ENCODE measurements at places on chromosomes 16 and 17.

GRCh38 chr16:5386989-5387388 is 289.4 kb upstream of the EEF2KMT start:
- DNase-seq: no peak

GRCh38 chr17:77862890-77863813 is 95.4 kb upstream of the TNRC6C start:
- DNase-seq: no peak

GRCh38 chr17:79614248-79614647 is 3.4 kb upstream of the RBFOX3 start:
- no peak for DNase-seq

DNA sequence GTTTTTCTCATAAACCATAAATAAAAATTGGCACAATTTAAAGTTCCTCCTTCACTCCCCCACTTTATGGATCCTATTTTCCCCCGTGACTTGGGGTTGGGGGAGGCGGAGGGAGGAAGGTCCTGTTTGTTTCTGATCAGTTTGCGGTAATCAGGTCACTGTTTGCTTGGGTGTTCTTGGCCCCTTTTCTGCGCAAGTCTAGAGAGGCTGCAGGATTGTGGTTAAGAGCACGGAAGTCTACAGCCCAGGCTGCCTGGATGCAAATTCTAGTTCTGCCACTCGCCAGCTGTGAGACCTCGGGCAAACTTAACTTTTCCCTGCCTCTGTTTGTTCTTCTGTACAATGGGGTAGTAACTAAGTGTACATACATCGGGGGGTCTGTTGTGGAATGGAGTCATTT is 12.1 kb downstream of the ATP2C2 start:
- no peak for DNase-seq

DNA sequence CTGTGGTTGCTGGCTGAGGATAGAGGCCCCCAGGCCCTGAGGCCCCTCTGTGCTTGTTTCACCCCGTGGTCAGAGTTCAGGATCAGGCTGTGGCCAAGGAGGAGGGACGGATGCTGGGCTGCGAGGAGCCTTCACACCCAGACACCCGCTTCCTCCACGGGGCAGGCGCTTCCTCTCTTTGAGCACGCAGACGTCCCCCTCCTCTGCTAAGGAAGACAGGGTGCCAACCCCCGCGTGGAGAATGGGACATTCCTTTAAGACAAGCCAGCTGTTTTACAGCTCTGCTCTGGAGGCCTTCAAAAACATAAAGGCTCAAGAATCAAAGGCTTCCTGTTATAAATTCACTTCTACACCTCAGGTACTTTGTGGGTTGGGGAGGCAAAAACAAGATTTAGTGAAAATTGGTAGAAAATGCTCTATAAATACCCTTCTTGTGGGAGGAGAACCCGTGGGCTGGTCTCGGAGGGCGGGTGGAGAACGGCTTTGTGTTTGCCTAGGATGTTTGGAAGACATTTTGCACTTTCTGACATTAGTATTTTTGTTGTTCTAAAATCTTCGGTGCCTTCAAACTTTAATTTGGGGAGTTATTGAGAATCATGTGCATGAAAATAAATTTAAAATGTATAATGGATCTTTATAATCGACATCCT is 60.8 kb upstream of the FOXF1 start:
- no peak for DNase-seq

- no peak for DNase-seq
Measured at GRCh38 chr17:82980632-82981031, 98.8 kb upstream of the METRNL start.

- DNase-seq: no peak
Measured at GRCh38 chr16:83701494-83701893, 106.3 kb upstream of the HSBP1 start.

DNA sequence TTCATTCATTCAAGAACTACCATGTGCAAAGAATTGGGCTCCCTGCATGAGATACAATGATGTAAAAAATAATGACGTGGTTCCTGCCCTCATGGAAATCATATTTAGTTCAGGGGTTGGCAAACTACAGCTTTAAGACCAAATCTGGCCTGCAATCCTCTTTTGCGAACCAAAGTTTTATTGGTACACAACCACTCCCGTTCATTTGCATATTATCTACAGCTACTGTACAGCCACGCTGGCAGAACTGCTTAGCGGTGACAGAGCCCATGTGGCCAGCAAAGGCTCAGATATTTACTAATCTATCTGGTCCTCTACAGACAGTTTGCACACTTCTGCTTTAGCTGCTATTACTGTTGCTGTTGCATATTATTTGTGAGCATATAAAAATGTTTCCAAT is 167.7 kb downstream of the XYLT1 start:
- DNase-seq: no peak

GRCh38 chr17:3621146-3621720 is 12.0 kb upstream of the TRPV1 start:
- no peak for DNase-seq

DNA sequence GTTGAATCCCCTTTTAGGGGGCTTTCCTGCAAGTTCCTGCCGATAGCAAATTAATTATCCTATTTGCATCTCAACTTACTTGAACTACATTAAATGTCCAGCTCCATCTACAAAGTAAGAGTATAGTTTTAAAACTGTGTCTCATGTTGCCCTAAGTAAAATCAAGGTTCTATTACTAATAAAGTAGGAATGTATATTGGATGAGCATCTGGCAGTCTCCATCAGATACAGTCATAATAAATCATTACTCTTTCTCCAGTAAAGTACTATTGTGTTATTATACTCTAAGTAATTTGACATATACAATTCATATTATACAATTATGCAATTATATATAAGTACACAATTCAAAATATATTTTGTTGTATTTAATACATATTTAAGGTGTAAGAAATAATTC is 249.3 kb downstream of the CEP112 start:
- no peak for DNase-seq

- DNase-seq: no peak
Measured at GRCh38 chr16:88929091-88929445, 47.9 kb downstream of the CBFA2T3 start.

- peak; percentile 56 for DNase-seq
Measured at GRCh38 chr17:6420173-6420641, 14.7 kb downstream of the AIPL1 start.

DNA sequence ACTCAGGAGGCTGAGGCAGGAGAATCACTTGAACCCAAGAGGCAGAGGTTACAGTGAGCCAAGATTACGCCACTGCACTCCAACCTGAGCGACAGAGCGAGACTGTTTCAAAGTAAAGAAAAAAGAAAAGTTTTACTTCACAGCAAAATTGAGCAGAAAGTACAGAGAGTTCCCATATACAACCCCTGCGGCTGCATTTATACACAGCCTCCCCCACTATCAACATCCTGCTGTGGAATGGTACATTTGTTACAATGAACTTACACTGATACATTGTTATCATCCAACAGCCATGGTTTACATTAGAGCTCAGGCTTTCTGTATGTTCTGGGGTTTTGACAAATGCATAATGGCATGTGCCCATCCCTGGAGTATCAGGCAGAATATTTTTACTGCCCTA is 2.6 kb upstream of the MTHFSD start:
- DNase-seq: no peak

- DNase-seq: no peak
Measured at GRCh38 chr17:68624381-68624780, 23.2 kb upstream of the FAM20A start.

DNA sequence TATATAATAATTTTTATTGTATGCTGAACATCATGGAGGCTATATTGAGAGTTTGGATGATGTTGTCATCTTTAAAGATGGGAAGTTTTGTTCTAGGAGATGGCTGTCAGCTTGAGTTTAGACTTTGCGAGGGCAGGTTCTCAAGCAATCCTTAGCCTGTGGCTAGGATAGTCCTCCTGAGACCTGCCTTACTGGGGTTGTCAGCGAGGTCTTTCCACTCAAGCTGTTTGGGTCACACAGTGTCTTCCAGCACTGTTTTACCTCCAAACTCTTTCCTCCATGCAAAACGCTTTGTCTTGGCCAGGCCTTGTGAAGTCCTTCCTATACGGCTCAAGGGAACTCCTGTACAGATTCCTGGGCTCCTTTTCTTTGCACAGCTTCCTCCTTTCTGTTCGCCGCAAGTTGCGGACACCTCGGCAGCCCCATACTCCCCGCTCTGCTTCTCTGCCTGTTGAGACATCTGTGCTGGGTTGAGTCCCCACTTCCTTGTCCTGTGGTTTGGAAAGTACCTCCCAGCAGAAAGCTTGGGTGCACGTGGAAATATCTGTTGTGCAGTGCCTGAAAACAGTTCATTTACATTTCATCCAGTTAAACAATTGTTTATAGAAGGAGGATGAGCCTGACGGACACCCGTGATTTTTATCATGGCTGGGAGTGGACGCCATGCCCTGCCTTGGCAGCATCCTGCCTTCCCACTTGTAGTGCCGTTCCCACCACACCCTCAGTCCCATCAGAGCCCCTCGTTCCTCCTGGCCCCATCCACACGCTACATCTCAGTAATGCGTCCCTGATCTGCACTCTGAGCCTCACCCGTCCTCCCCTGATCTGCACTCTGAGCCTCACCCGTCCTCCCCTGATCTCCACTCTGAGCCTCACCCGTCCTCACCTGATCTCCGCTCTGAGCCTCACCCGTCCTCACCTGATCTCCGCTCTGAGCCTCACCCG is 55.0 kb upstream of the CBFA2T3 start:
- no peak for DNase-seq

- DNase-seq: no peak
Measured at GRCh38 chr16:11135464-11135973, 120.5 kb downstream of the SOCS1 start.

- no peak for DNase-seq
Measured at GRCh38 chr16:75343286-75343685, 90.0 kb downstream of the CFDP1 start.

DNA sequence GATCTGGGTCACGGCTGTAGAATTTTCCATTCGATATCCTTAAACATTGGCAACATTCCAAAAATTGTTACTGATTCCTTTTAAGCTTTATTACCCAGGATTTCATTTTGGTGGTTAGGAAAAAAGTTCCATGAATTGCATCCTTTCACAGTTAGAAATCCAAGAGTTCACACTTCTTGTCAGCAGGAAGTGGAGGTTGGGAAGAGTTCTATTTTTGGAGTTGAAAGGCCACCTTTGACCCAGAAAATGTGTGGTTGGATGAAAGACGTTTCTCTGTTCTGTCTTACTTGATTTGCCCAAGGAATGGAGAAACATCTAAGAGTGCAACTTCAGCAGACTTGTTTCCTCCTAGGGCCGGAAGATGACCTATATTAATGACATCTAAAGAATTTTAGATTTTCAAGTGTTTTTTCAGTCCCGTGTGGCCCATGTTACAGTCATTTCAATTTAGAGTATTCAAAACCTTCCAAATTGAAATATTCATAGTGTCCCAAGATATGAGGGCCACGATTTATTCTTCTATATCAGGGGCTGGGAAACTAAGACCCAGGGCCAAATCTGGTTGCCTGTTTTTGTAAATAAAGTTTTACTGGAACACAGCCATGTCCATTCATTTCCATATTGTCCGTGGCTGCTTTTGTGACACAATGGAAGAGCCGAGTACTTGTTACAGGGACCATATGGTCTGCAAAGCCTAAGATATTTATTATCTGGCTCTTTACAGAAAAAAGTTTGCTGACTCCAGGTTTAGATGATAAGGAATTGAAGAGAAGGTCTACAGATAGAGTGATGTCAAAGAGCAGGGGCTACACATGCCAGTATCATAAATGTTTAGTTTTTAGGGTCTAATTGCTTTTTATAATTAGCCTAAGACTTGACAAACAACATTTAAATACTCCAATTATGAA is 50.2 kb downstream of the CDK5R1 start:
- no peak for DNase-seq

GRCh38 chr16:63982110-63982509 is 1139.8 kb downstream of the CDH11 start:
- DNase-seq: no peak

DNA sequence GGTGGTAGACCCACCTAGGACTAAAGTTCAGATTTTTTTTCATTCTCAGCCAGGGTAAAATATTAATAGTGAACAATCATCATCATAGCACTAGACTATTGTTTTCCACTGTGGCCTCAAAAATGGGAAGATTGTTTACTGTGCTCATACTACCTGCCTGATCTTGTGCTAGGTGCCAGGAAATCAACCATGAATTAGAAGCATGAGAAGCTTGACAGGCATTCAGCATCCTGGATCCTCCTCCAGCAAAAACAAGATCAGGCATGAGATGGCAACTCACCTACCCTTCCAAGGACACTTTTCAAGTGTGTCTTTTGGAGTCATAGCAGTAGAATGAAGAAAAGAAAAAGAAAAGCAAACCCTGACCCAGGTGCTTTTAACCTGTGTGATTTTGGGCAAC is 174.2 kb downstream of the CYLD start:
- DNase-seq: no peak

Measured in NCI-H510A (cell line).